ENCODE measurements at places on chromosomes 7 and 10.

DNA sequence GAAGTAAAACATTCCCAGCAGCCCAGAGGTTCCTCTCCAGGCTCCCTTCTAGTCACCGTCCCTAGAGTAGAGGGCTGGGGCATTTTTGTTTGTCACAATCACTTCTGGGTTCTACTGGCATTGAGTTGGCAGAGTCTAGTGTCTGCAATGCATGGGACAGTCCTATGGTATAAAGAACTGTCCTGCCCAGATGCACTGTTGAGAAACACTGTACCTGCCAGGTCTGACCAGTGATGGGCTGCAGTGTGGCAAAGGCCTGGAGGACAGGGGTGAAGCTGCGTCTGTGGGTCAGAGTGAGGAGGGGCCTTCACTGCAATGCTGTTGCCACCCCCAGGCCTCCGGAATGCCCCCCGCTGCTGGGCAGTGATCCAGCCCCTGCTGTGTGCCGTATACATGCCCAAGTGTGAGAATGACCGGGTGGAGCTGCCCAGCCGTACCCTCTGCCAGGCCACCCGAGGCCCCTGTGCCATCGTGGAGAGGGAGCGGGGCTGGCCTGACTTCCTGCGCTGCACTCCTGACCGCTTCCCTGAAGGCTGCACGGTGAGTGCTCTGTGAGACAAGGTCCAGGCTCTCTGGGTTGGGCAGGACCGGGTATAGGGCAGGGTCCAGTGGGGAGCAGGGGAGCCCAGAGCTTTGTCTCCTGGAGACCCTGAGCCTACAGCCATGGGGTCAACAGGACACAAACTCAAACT is 14.8 kb downstream of the SMO start:
- DNase-seq, result no peak

- no peak for DNase-seq
These were observed 49.8 kb downstream of the PAXIP1 start for GRCh38 chr7:154953006-154953684.

GRCh38 chr10:3350205-3350604 is 177.6 kb upstream of the PITRM1 start:
- DNase-seq, result no peak

DNA sequence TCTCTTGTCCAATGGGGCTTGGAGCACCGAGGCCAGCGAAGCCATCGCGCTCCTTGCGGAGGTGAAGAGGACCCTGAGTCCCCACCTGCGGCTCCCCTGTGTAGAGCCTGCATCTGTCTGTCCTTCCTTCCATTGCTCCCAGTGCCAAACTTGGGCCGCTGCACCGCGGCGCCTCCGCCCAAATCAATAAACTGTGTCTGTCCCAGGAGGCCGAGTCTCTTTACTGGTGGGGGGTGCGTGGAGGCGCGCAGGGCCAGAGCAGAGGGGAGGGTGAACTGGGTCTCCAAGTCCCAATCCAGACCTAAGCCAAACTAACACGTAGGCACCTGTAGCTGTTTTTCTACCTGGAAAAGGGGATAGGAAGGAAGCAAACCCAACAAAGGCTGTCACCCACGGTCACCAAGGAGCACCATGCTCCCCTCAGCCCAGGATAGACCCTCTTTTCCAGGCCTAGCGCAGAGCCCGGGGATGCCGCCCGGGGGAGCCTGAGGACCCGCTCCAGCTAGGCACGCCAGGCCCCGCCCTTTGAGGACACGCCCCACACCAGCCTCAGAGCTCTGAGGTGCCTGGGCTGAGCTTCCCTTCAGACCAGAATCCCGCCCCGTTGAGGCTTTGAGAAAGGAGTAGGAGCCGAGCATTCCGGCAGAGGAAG is 1.2 kb upstream of the CHAT start:
- no peak for DNase-seq

DNA sequence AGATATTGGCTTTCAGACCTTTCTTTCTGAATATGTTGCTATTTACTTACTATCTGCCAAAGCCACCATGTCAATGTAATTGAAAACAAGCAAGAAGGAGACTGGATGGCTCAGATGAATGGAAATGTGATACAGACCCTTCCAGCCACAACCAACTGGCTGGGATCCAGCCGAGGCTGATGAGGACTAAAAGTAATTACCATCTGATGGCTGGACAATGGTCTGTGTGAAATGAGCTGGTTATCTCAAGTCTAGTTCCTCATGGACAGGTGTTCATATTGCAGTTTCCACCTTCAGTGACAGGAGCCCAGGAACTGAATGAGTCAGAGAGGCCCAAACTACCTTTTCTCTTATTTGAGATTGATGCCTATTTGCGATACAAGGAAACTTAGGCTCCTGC is 267.5 kb downstream of the GATA3 start:
- no peak for DNase-seq

GRCh38 chr7:8591289-8591688 is 157.9 kb downstream of the NXPH1 start:
- DNase-seq, result no peak

GRCh38 chr10:104824380-104825006 is 183.4 kb downstream of the SORCS3 start:
- no peak for DNase-seq

DNA sequence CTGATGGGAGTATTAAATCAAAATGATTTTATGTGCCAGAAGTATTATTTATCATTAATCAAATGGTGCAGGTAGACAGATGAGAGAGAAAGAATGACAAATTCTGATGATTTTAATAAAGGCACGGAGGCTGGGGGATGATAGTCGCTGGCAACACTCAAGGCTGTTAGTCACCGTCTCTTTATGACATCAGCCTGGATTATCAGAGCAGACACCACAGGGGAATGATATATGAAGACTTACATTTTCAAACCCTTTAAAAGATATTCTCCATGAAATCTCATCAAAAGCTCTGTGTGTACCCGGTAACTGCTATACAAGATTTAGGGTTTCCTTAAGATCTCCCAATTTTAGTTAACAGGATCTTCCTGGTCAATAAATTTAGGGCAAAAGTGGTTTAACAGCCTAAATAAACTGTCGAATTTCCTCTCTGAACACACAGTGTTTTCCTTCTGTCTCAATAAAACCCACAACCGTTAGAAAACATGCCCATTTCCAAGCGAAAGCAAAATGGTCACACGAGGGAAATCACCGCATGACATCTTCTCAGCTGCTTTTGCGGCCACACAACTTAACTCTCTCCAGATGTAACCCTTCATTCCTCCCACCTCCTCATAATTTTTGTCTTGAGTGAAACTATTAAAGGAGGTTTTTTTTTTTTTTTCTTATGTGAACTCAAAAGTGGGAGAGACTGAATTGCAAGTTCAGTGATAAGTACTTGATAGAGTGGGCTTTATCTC is 133.2 kb upstream of the FAM171A1 start:
- peak; percentile 21 for DNase-seq

GRCh38 chr10:132815168-132815857 is 29.4 kb upstream of the NKX6-2 start:
- no peak for DNase-seq

DNA sequence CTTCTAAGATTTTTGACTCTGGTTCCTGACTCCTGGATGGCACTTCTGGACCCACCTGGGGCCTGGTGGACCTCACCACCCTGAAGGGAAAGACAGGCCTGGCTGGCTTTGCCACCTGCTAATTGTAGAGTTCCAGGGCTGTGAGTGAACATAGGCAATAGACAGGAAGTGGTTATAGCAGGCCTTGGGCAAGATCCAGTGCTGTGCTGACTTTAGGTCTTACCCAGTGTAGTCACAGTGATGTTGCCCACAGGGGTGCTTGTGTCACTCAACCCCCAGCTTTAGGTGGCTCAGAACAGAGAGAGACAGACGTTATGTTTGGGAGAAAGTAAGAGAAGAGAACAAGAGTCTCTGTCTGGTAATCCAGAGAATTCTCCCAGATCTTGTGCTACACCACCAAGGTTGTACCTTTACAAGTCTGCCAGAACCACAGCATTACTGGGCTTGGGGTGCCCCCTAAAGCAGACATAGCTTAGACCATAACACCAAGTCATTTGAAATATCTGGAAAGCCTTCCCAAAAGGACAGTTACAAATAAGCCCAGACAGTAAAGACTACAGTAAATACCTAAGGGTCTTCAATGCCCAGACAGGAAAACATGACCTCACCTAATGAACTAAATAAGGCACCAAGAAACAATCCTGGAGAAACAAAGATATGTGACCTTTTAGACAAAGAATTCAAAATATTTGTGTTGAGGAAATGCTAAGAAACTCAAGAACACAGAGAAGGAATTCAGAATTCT is 303.4 kb downstream of the PCLO start:
- DNase-seq, result no peak

- DNase-seq, result no peak
These were observed 1.1 kb upstream of the TFAM start for GRCh38 chr10:58384095-58384494.

- DNase-seq, result no peak
These were observed 1213.7 kb upstream of the AUTS2 start for GRCh38 chr7:68384581-68384980.

DNA sequence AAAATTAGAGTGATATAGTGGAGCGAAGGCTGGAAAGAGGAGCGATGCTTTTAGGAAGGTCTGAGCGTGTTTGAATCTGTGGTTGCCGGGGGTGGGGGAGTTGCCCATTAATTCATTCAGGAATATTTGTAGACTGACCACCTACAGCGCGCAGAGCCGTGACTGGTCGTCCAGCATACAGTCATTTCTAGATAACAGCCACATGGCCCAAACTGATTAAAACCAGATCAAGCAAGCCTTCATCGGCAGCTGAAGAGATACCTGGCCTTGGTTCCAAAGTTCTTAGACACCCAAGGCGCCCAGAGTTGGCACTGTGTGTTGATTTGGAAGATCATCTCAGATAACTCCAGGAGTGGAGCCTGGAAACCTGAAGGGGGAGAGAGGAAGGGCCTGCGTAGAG is 1.7 kb downstream of the PROSER2 start:
- no peak for DNase-seq

DNA sequence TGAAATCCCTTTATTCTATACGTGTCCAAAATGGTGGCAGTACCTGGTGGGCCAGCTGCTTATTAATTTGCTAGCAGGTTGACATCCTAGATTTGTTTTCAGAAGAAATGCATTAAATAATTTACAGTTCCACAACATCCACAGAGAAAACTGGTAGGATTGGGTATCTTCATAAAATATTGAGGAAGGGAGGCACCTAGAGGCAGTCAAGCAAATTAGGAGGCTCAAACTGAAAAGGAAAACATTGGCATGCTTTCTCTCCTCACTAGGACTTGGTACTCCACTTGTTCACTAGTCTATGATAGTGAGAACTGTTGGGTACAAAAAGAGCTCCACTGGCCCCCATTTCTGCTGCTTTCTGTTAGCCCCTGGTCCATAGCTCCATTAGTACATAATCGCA is 18.3 kb upstream of the LRGUK start:
- no peak for DNase-seq

- DNase-seq, result no peak
These were observed 61.4 kb upstream of the ADRB1 start for GRCh38 chr10:113982296-113982695.

GRCh38 chr10:18332484-18332883 is 192.3 kb downstream of the CACNB2 start:
- DNase-seq, result no peak

DNA sequence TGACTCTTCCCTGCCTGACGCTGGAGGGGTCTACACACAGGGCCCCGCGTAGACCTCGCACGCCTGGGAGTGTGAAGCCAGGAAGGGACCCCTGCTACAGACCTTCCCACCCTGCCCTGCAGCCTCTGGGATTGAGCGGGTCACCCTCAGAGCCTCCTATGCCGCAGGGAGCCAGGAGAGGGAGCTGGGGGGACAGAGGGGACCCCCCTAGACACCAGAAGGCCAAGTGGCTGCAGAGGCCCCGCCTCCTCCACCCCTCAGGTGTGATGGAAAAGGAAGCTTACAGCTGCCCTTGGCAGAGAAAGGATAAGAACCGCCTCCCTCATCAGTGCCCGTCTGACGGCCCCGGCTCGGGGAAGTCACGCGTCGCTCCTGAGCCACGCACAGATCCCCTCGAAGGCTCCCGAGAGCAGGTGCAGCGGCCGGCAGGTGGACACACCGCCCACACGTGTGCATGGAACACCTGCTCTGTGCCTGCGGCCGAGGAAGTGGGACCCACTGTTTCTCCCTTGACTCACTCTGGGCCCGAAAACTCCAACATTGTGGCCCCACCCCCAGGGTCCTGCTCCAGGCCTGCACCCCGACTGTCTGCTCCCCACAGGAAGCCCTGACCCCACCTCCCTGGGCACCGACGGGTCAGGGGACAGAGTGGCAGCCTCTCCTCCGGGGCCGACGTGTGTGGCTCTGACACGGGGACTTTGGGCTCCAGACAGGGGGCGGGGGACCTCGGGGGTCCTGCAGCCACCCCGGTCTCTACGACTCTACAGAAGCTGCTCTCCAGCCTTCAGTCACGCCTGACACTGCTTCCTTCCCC is 73.3 kb downstream of the MICALL2 start:
- DNase-seq, result no peak

- DNase-seq, result no peak
These were observed 3.9 kb upstream of the FAS start for GRCh38 chr10:88986549-88987242.

GRCh38 chr10:132011024-132011423 is 29.3 kb upstream of the BNIP3 start:
- DNase-seq, result no peak

GRCh38 chr7:103349805-103350204 is 2.4 kb downstream of the PSMC2 start:
- DNase-seq, result no peak

DNA sequence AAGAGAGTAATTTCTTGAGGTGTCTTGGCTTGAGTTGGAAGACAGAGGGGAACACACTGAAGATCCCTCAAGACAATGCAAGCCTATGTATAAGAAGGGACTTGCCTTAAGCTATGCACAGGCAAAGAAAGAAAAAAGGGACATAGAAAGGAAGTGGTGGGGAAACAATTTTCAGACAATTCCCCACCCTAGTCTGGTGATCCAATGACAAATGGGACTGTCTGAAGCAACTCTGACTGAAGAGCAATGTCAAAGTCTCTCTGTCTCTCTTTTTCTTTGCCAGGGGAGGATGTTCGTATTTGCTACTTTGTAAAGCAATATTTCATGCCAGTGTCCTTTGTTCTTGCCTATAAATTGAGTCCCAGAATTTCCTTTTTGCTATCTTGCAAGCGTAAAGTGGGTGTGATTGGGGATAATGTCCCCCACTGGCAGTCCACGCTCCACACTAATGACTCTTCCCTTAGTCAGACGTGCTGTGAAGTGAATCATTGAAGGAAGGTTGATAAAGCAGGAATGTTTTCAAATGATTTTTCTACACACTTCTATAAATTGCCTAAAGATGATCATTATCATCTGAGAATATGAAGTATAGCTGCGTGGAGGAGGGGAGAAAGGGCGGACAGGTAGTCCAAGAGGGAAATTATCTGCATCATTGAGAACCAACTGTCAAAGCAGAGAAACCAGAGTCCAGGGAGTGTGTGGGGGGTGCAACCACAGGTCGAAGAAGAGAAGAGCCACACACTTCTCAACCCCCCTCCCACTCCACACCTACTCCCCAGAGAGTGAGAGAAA is 243.8 kb upstream of the ETV1 start:
- no peak for DNase-seq
